ENCODE measurements at places on chromosomes 12 and 14.

GRCh38 chr12:113022563-113023297 lies 33.8 kb upstream of the DTX1 start:
- DNase-seq: no peak

DNA sequence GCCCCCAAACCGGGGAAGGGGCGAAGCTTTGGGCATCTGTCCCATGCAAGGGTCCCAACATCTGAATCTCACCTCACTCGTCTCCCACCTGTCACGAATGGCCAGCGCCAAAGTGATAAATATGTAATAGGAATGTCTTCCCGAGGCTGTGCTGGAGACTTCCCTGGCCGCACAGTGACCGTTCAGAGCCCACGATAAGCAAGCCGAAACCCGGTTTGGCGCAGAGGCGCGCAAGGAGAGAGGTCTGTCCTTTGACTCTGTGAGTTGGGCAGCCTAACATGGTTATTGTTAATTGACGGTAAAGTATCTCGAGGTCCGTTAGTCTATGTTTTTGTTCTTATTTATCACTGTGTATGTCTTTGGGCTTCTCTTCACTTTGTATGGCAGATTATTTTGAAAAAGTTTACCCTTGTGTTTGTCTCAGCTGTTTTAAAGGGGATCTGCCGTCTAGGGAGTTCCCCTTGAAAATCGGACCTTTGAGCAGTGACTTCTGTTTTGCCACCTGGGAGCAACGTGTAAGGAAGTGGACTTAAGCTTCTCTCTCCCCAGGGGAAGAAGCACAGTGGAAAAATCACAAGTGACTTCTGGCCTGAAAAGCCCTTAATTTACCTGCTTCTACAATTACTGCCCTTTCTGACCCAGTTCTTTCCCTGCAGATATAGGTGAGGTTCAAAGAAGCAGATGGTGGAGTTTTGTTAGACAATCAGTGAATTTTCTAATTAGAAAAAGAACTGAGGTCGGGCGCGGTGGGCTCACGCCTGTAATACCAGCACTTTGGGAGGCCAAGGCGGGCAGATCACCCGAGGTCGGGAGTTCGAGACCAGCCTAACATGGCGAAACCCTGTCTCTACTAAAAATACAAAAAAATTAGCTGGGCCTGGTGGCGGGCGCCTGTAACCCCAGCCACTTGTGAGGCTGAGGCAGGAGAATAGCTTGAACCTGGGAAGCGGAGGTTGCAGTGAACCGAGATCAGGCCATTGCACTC lies 1.1 kb upstream of the TM9SF1 start:
- DNase-seq: no peak

DNA sequence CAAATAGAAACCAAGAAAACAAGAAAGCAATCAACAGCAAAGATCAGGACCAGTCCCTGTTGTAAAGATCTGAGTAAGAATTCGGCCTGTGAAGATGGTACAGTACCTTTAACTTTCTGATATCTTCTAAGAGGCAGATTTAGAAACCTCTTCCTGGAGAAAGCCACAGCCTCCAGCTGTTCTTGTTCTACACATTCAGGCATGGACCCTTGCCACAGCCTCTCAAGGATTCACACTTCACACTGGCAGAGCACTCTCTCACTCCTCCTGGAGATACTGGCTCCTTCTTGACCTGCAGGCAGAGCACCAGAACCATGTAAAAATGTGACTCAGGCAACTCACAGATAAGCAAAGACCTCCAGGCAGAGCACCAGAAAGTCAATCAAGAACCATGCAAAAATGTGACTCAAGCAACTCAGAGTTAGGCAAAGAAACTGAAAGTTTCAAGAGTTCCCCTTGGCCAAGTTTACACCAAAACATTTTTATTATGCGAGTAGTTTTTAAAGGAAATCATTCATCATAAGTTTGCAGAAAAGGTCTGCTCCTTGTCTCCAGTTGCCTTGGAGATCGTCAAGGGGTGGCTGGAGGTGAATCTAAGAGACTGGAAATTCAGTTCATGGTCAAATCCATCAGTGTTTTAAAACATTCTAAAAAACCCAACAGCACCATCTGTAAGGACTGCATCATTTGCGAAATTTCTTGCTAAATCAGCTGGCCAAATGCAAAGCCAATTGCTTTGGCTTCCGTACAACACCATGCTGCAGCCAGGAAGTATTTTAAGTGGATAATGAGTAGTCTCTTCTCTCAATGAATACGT lies 119.3 kb upstream of the MDM1 start:
- no peak for DNase-seq

DNA sequence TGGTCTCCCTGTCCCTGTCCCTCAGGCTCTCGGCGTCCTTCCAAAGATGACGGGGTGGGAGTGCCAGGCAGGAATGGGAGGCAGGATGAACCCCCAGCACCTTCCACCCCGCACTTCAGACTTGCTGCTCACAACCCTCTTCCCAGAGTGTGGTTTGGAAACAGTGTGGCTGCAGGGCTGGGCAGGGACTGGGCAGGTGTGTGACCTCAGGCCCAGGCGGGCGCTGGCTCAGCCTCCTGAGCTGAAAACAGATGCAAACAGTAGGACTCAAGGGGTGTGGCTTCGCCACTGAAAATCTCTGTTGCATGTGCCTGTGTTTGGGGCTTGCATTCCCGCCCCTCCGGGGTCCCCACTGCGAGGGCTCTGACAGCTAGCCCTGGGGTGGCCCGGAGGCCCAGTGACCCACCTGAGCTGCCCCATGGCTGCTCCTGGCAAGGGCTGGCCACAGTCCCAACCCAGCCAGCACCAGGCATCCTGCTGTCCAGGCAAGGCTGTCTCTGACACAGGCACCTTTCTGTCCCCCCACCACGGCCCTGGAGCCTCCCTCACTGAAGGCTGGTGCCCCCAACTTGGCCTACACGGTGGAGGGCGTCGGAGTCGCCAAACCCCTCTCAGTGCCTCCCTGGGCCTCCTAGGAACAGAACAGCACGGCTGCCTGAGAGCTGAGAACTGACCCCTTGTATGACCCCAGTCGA lies 46.1 kb downstream of the BEGAIN start:
- no peak for DNase-seq

DNA sequence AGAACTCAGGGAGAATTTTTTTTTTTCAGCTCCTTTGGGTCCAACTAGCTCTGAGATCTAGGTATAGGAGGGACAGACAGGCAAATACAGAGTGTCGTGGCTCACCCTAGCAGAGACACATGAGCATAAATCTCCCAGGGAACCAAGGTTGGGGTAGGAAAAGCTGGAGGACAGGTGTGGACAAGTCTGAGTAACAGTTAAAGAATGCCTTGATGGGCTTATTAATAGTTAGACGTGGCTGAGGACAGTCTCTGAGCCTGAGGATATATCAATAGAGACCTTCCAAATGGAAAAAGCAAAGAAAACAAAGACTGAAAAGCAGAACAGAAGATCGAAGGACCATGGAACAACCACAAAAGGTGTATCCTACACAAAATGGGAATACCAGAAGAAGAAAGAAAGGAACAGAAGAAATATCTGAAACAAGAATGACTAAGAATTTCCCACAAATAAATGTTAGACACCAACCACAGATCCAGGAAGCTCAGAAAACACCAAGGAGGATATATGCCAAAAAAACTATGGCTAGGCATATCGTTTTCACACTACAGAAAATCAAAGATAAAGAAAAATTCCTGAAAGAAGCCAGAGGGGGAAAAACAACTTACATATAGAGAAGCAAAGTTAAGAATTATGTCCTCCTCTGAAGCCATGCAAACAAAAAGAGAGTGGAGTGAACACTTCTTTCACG lies 80.9 kb downstream of the PTPRB start:
- no peak for DNase-seq

DNA sequence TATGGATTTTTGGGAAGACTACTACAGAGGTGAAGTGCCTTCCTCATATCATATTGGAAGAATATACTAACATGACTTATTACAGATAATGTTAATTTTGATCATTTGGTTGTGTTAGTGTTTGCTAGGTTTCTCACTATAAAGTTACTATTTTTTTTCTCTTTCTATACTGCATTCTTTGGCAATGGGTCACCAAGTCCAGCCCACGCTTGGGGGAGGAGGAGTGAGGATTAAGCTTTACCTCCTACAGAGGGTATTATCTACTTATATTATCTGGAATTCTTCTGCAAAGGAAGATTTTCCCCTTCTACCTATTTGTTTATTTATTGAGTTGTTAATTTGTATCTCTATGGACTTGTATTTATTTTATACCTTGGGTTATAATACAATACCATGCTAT lies 31.5 kb downstream of the SCN8A start:
- no peak for DNase-seq

DNA sequence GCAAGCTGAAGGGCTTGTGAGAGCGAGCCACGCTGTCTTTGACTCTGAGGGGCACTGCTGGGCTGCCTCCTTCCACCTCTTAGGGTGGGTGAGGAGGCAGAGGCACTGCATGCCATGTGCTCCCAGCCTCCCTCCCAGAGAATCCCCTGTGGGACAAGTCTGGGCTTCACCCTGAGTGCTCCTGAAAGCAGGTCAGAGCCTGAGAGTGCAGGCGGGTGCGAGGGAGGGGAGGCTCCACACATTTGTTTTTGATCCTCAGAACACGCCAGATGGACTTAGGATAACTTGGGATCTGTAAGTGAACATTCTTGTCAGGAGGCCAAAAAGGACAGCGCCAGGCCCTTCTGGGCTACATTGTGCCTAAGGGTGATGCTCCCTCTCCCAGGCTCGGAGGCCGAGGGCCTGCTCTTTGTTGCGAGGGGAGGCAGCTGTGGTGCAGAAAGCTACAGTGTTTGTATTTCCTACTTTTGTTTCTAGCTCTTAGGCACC lies 155.4 kb downstream of the TMX1 start:
- no peak for DNase-seq

DNA sequence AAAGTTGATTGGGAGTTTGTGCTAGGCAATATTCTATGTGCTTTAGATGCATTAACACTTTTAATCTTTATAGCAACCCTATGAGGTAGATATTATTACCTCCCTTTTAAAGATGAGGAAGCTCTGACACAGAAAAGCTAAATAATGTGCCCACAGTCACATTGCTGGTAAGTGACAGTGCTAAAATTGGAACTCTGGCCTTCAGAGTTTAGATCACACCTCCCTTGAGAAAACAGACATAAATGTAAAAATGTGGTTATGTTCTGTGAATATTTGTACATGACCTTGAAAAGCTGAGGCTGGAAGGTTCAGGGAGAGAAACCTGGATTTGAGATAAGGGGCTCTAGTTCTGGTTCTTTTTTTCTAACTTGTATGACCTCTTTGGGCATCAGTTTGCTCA lies 1.9 kb downstream of the ABHD4 start:
- DNase-seq: no peak

DNA sequence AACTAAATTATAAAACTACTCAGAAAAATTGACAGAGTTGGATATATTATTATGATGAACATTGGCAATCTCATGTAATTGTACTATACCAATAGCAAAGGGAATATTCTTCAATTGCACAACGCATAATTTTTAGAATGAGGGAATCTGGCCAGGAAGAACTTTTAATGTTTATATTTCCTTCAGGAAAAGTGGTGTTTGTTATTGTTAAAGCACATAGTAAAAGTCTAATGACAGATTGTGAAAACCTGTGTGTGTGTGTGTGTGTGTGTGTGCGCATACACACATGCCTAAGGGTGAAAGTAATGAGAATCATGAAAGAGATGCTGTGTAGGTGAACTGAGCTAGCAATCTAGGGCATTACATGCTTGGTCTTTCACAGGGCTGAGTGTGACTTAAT lies 877.7 kb downstream of the SLC6A15 start:
- DNase-seq: no peak

DNA sequence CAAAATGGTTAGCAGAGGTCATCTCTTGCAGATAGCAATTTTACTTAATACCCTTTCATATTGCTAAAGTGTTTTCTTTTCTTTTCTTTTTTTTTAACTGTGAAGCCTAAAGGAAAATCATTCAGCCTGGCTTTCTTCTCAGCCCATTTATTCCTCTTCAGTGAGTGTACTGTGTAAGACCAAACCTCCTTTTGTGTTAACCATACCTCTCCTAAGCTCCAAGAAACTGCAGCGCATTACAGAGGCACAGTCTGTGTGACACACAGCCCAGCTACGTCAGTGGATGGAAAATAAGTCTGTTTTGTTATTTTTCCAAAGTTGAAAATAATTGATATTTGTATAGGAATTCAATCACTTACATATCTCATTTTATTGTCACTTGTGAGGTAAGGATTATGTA lies 21.7 kb downstream of the DCAF5 start:
- no peak for DNase-seq

GRCh38 chr14:93201155-93201704 lies 5.6 kb downstream of the GON7 start:
- DNase-seq: no peak

GRCh38 chr12:102690253-102690652 lies 209.9 kb upstream of the IGF1 start:
- DNase-seq: no peak

DNA sequence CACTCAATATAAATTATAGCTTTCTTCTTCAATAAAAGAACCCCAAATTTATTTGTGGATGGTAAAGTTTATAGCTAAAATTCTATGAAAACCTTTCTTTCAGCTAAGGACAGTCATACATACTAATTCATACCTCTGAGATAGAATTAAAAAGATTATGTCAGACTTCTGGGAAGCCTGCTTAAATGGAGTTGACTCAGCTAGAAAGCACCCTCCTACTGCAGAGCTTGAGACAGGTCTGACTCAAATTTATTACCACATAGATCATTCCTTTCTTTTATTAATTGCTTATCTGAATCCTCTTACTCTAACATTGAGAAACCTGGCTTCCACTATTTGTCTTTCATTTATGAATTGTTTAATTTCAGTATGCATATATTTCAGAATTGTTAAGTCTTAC lies 1007.0 kb upstream of the LRFN5 start:
- no peak for DNase-seq

GRCh38 chr12:107622001-107622400 lies 63.6 kb upstream of the PWP1 start:
- DNase-seq: no peak

DNA sequence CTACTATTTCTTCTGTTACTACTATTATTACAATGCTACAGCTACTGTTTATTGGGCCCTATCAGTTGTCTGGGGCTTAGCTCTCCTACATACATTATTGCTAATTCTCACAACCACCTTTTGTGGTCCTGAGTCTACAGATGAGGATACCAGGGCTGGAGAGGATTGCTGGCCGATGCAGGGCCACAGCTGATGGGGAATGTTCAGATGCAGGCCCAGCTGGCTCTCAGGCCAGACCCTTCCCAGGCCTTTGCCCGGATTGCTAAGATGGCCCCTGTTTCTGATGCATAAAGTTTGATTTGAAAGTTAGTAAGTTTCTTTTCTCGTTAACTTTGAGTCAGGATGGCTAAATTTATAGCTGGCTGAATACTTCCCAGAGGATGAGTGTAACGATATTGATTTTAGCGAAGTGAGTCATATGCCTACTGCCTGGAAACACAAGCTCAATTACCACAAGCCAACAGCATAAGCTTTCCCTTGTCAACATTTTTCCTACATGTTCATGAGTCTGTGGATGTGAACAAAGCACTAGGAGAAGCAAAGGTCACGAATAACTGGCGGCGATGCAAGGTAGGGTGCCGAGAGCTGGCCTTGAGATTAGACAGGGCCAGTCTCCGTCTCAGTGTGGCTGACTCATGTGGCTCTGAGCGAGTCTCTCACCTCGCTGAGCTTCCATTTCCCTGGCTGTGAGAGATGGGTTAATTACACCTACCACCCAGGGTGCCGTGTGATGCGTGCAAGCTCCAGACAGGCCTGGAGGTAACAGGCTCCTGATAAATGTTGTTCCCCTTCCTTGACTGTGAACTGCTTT lies 111.0 kb downstream of the BEGAIN start:
- DNase-seq: no peak
